Lower lobe of right lung (tissue), 2 donors: ENCODE measurements at places on chromosomes 5 and 9. TPM values are rescaled to one million over a fixed set of nuclear protein-coding genes. Genes with fewer than 3 reads are reported as not detected.
A peak's percentile ranks its signal among the peaks of the same experiment; 100 is the strongest.

DNA sequence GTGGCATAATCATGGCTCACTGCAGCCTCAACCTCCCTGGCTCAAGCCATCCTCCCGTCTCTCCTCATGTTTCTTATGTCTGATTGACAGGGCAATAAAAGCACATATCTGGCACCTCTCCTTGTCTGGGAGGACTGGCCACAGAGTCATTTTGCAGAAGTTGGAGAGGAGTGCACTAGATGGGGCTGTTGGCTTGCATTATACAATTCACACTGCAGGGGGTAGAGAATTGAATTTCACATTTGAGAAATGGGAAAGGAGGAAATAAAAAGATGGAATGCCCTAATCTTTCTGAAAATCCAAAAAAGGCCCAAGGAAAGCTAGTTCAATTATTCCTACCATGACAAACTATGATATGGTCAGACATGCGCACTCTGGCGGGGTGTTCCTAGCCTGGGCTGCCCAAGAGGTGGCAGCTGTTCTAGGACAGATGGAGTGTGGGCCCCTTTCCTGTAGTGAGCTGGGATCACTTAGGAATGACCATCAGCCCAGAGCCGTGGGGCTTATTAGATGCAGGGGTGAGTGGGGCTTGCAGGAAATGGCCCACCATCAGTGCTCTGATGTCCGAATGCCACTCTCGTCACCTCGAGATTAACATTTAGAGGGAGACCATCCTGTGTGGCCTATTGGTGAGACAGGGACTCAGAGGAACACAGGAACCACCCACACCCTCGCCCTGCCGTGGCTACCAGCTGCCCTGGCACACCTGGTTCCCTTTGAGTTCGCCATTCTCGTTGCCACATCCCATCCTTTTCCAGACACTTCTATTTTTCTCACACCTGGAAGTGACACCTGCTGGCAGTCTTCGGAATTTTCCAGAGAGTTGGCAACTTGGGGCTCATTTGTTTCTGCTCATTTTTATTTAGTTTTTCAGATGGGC is 21.8 kb upstream of the ANKRD18A start:
- H3K36me3 ChIP-seq, result no peaks in the 10 kb centered on the region
- no peaks in the 10 kb centered on the region for H3K27me3 ChIP-seq
- H3K27ac ChIP-seq, result no peak overlapping the region
- H3K4me1 ChIP-seq, result no peaks in the 10 kb centered on the region

The MELK gene
- 1.7 TPM for total RNA-seq

GRCh38 chr9:81626511-81626910 is 62.8 kb downstream of the TLE1 start:
- H3K27ac ChIP-seq, result no peak overlapping the region
- no peaks in the 10 kb centered on the region for H3K27me3 ChIP-seq
- H3K36me3 ChIP-seq, result peaks cover 2% of the 10 kb centered on the region

DNA sequence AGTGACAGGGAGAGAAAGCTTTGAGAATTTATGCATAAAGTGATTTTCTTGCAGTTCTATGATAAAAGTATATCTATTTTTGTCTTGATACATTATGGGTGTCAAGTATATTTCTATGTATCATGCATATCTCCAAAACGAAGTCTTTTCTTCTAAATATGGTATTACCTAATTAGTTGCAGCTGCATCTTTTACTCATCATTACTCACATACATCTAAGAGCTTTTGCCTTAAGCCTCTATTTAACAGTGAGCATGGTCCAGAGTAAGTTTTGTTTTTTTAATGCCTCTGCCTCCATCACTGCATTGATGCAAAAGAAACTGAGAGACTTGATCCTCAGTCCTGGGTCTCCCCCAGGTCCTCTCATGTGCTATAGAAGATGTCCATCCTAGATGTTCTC is 40.0 kb upstream of the SMC5 start:
- no peaks in the 10 kb centered on the region for H3K27me3 ChIP-seq
- DNase-seq, result no peak
- H3K4me3 ChIP-seq, result no peak overlapping the region

The HTR4 gene
- not detected for total RNA-seq

DNA sequence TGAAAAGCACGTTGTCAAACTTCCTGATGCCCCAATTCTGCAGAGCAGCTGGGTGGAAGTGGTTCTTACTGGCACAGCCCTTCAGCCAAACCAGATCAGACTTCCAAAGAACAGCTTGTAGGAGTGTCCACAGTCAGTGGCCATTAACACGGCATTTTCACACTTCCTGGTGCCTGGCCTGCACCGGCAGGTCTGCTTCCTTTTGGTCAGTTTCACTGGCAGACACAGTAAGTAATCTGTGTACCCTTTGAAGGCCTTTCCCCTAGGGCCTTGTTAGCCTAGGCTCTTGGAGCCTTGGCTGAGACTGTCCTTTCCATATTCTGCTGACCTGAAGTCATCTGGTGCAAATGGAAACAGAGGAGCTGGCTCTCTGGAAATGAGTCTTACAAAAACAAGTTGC is 297.5 kb upstream of the TNC start:
- no peak overlapping the region for H3K4me3 ChIP-seq
- H3K4me1 ChIP-seq, result no peaks in the 10 kb centered on the region
- no peak overlapping the region for H3K27ac ChIP-seq
- no peaks in the 10 kb centered on the region for H3K27me3 ChIP-seq

The SPINK6 gene
- total RNA-seq, result not detected

The APBA1 gene
- 4.3 TPM for total RNA-seq

DNA sequence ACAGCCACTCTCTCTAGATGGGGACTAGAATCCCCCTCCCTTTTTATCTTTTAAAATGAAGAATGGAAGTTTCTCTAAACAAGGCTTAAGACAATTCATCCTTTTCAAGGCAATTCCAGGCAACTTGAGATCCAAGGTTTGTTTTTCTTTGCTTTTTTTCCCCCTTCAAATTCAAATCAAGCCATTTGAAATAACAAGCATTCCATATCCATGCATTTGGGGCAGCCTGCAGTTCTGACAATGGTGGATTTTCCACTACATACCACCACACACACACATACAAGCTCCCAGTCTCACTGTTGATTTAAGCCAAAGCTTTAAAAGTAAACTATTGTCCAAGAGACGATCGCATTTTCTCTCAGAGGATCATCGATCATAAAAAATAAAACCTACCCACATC is 424 bp downstream of the INSYN2B start:
- no peaks in the 10 kb centered on the region for H3K4me1 ChIP-seq
- H3K27ac ChIP-seq, result no peak overlapping the region
- no peaks in the 10 kb centered on the region for H3K27me3 ChIP-seq
- H3K4me3 ChIP-seq, result peak overlapping the region; percentile 18

The TMEM171 gene
- total RNA-seq, result not detected

The LCN15 gene
- total RNA-seq, result not detected

DNA sequence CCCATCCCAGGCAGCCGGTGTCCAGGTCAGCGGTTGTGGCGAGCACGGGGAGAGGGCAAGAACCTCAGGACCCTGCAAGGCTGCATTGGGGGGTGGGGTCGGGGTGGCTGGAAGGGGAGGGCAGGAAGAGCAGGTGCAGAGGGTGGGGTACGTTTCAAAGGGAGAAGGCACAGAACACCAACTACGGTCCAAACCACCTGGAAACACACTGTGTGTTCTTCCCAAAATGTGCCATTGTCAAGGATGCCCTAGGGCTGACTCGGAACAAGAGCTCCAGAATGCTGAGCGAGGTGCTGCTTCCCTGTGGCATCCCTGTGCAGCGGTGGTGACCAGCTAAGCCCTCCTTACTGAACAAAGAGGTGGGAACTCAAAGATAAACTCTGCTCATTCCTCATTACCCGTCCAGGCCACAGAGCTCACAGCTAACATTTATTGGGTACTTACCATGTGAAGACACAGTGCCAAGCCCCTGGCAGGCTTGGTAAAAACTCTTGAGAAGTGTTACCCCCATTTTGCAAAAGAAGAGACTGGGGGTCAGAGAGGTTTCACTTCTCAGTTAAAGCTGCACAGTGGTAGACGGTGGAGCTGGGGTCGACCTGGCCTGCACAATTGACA is 153.8 kb downstream of the COL23A1 start:
- H3K27ac ChIP-seq, result no peak overlapping the region
- peaks cover 4% of the 10 kb centered on the region for H3K4me1 ChIP-seq
- H3K27me3 ChIP-seq, result no peaks in the 10 kb centered on the region
- H3K36me3 ChIP-seq, result no peaks in the 10 kb centered on the region
- no peak overlapping the region for H3K4me3 ChIP-seq

- no peak for DNase-seq
- H3K4me1 ChIP-seq, result no peaks in the 10 kb centered on the region
- no peak overlapping the region for H3K27ac ChIP-seq
- H3K36me3 ChIP-seq, result no peaks in the 10 kb centered on the region
- no peaks in the 10 kb centered on the region for H3K27me3 ChIP-seq
Observed at GRCh38 chr5:73985145-73985544, 359.1 kb downstream of the ARHGEF28 start.

DNA sequence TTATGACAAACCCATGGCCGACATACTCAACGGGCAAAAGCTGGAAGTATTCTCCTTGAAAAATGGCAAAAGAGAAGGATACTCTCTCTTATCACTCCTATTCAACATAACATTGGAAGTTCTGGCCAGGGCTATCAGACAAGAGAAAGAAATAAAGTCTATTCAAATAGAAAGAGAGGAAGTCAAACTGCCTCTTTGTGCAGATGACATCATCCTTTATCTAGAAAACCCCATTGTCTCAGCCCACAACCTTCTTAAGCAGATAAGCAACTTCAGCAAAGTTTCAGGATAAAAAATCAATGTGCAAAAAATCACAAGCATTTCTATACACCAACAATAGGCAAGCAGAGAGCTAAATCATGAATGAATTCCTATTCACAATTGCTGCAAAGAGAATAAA is 1799.9 kb upstream of the ACO1 start:
- no peak for DNase-seq
- no peaks in the 10 kb centered on the region for H3K4me1 ChIP-seq
- no peak overlapping the region for H3K4me3 ChIP-seq
- H3K27me3 ChIP-seq, result no peaks in the 10 kb centered on the region

The PCDHGA11 gene
- total RNA-seq, result 3.2 TPM

GRCh38 chr5:143400541-143401226 is 2.8 kb downstream of the NR3C1 start:
- no peaks in the 10 kb centered on the region for H3K36me3 ChIP-seq
- peak overlapping the region; percentile 92 for H3K4me3 ChIP-seq
- H3K27me3 ChIP-seq, result no peaks in the 10 kb centered on the region
- H3K27ac ChIP-seq, result peak overlapping the region; percentile 28

GRCh38 chr9:116741086-116741740 is 54.1 kb downstream of the TRIM32 start:
- H3K4me3 ChIP-seq, result no peak overlapping the region
- no peak for DNase-seq
- no peaks in the 10 kb centered on the region for H3K4me1 ChIP-seq
- no peak overlapping the region for H3K27ac ChIP-seq

- H3K36me3 ChIP-seq, result no peaks in the 10 kb centered on the region
- H3K27me3 ChIP-seq, result no peaks in the 10 kb centered on the region
- no peak overlapping the region for H3K4me3 ChIP-seq
- peaks cover 23% of the 10 kb centered on the region for H3K4me1 ChIP-seq
- no peak for DNase-seq
Observed at GRCh38 chr5:178467205-178467567, 123.0 kb downstream of the COL23A1 start.
